ENCODE measurements at places on chromosomes 12 and 14. TPM values are rescaled to one million over a fixed set of nuclear protein-coding genes. Genes with fewer than 3 reads are reported as not detected.

DNA sequence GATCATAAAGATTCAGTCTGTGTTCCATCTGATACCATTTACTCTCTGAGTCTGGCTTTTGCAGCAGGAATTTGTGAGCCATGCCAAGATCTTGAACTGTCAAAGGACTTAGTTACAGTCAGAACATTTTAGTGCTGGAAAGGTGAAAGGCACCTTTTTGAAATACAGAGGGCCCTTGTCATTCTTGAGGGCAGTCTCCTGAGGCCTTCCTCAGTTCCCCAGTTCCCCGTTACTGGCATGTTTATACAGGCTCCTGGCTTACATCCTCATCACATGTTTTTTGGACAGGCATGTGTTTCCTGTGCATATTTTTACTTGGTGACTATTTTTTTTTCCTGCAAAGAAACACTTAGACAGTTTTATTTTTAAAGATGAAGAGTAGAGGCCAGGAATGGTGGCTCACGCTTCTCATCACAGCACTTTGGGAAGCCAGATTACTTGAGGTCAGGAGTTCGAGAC lies 21.0 kb downstream of the CFAP54 start:
- no peaks in the 10 kb centered on the region for H3K36me3 ChIP-seq
- H3K27me3 ChIP-seq = no peaks in the 10 kb centered on the region
- H3K27ac ChIP-seq = no peak overlapping the region
- no peak overlapping the region for H3K4me3 ChIP-seq

DNA sequence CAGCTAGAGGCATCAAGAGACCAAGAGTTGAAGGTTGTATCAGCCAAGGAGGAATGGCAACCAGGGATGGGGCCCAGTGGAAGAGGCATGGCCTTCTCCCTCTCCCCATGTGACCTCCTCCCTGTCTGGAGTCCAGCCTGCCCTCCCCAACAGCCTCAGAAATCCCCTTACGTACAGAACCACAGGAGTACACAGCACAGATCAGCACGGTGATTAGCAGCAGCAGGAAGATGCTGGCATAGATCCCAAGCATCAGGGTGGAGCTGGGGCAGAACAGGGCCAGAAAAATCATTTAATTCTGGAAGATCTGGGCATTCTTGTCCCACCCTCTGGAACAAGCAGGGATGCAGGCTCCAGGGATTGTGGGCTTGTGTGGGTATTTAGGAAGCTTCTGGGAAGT lies 14.4 kb downstream of the ADCY6 start:
- H3K36me3 ChIP-seq = no peaks in the 10 kb centered on the region
- peaks cover 10% of the 10 kb centered on the region for H3K4me1 ChIP-seq
- H3K27me3 ChIP-seq = peaks cover 11% of the 10 kb centered on the region
- no peak for DNase-seq
- no peak overlapping the region for H3K27ac ChIP-seq

DNA sequence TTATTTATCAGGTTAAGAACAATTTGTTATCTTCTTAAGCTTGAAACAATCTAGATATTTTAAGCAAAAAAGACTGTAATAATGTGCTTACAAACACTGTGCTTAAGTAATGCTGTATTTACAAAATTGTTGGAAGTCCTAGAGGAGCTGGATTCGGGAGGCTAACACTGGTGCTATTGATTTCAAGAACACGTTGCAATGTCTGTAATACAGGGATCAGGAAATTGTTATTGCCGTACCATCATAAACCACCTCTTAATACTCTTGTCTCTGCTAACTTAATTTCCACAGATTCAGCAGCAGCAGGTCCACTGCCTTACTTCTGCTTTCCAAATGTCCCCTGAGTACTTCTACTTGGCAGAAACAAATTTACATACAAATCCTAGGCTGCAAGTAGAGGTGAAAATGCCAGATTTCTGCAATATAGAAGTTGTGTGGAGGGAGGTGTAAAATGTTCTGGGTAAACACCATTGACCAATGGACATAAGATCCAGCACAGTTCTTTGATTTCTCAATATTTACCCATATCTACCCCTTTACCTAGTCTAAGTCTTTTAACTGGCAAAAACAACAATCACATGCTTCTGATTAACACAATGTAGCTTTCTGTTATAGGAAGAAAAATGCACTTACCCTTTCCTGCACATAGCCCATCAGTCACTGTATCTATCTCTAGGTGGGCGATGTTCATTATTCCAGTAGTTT lies 663.4 kb downstream of the TMTC2 start:
- no peaks in the 10 kb centered on the region for H3K4me1 ChIP-seq
- no peak overlapping the region for H3K4me3 ChIP-seq
- DNase-seq = no peak
- no peak overlapping the region for H3K27ac ChIP-seq
- H3K27me3 ChIP-seq = no peaks in the 10 kb centered on the region

The PTCSC3 gene
- not detected for total RNA-seq

The TMTC1 gene
- 0.07 TPM for total RNA-seq

The HSP90AA1 gene
- total RNA-seq = 543 TPM

The BMP4 gene
- total RNA-seq = 0.47 TPM

Measured in activated CD8-positive, alpha-beta memory T cell treated with anti-CD3 and anti-CD28 coated beads, Interleukin-2, amount 10 ng/mL, durations not matched to agents 7 days and 5 days (primary cell).